ENCODE measurements at places on chromosomes 3 and 15.

GRCh38 chr3:45772341-45773035, 23.8 kb downstream of the SLC6A20 start:
- no peak for DNase-seq

GRCh38 chr15:51097553-51098330, 3.0 kb upstream of the TNFAIP8L3 start:
- no peak for DNase-seq

DNA sequence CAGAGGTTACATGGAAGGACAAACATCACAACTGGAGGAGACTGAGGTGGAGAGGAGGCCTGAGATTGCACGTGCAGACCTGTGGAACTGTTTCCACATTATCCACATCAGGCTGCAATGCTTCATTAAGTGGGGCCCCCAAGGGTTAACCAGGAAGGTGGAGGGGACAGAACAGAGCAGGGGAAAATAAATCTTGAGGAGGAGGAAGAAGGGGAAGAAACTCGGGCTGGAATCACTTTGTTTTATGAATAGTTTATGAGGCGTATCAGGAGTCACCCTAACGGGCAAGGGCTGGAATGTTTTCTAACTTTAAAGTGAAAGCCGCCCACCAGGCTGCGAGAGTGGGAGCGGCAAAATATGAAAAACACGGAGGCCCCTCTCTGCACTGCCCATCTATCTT, 154.9 kb downstream of the WNT5A start:
- DNase-seq, result no peak

DNA sequence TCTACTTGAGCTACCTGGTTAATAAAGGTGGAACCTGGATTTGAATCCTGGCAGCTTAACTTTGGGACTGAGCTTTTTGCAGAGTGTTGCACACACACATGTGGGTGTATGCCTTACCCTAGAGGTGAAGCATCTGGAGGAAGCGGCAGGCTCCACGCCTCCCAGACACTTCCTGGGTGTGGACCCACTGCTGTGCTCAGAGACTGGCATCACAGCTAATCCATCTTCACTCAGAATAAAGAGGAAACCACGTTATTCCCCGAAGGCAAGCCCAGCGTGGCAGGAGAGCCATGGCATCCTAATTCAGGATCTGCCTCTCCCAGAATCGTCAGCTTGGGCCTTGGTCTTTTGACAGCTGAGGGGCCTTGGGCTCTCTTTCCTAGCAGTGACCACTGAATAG, 25.5 kb downstream of the CCDC13 start:
- DNase-seq, result no peak

DNA sequence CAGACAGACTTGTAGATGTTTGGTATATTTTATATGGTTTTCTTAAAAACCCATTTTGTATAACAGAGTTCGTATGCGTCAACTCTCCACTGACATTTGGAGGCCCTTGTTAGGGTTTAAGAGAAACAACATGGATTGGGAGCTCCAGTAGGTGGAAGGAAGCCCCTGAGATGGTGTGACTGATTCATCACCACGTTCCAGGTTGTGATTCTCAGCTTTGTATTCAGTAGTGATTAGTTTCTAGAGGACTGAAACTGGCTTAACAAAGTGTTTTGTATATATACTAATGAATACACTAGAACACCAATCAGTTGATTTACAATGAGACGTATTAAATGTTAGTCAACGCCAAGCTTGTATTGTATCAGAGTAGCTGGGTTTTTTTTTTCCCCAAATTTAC, 33.9 kb downstream of the SNRK start:
- no peak for DNase-seq

- no peak for DNase-seq
Measured at GRCh38 chr3:107928084-107928445, 162.8 kb downstream of the CD47 start.

GRCh38 chr3:136247855-136248590, 2.1 kb upstream of the PCCB start:
- DNase-seq, result no peak

GRCh38 chr3:154274348-154274747, 49.9 kb downstream of the DHX36 start:
- no peak for DNase-seq

DNA sequence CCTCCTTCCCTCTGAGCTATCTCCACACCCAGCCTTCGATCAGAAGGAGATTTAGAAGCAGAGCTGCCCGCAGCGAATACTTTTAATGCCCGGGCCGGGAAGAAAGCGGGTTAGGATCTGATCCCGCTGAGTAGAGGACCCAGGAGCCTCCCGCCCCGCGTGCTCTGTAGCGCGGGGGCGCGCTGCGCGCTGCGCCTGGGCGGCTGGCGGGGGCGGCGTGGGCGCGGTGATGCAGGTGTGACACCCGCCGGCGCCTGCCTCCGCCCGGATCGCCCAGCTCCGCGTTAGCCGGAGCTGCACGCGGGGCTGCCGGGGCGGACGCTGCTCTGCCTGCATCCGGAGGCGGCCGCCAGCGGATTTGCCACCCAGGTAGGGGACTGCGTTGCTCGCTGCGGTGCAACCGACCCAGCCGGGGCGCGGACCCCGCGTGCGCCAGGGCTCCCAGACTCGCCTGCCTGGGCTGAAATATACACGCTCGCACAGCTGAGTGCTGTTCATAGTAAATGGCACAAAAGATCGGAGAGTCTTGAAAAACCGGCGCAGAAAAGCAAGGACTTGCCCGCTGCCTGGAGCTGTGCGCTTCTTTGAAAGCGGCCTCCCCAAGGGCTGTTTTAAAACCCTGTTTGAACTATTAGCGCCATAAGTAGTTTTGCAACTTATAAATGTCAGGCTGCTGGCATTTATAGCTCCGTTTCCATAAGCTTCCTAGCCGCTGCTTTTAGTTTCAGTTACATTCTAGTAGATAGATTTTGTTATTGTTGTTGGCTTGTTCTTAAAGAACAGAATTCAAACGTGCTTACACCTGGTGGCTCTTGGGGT, at the start of gene SV2B:
Gene SV2B (plus strand): TSS at position 263 of the 819 bp plus-strand sequence. CDS start 126,007 bp downstream, outside the sequence.
- peak; percentile 51 for DNase-seq

DNA sequence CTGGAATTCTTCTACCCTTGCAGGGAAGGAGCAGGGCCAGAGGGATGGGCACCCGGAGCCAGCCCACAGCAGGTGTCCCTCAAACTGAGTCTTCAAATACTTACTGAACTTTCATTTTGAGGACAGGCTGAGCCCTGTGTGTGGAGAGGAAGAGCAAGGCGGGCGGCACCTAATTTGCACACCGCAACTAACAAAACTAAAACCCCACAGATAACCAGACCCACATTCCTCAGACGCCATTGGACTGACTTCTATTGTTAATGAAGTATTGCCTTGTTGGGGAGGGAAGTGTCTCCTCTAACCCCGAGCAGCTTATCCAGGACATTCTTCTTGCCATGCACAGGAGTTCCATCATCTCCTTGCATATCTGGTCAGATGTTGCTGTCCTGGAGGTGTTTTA, 105.2 kb upstream of the NR2E3 start:
- no peak for DNase-seq

Data from RPMI8226 (cell line).